ENCODE measurements at places on chromosomes 5 and 9.

DNA sequence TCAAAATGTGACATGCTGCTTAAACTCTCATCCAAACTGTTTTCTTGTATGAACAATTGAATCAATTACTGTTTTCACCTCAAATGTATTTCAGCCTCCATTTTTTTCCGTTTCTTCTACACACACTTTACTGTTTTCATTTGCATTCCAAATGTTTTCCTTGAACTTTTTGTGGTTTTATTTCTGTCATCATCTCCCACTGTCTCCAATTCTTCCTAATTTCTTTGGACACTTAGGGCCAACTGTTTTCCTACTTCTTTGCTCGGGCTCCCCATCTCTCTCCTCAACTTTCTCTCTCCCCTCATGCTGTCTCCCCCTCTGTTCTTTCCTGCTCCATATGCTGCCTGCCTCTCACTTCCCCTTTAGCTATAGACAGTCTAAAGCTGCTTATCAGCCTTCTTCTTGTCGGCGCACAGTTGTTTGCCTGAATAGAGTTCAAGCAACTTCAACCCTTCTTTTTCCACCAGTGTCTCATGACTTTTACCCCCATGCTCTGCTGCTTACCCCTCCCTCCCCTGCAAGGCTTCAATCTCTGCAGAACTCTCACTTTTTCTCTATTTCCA, 443.4 kb downstream of the DTWD2 start:
- no peaks in the 10 kb centered on the region for H3K27me3 ChIP-seq
- no peak overlapping the region for H3K27ac ChIP-seq
- no peak overlapping the region for H3K4me3 ChIP-seq
- no peak for DNase-seq
- no peaks in the 10 kb centered on the region for H3K4me1 ChIP-seq

DNA sequence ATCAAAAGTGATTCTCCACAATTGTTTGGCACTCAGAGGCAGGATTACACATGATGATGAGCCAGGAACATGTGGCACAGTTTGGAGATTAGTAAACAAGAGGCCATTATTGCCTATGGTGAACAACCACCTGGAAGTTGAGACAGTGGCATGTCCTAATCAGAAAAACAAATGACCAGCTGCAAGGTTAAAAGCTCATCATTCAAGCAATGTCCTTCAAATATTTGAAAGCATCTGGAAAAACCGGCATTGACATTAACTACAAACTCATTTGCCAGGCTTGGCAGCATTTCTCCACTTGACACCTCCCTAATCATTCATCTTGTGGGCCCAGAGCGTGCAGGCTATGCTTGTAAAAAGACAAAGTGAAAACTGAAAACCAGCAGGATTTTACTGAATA, 80.6 kb upstream of the MEGF10 start:
- H3K36me3 ChIP-seq: no peaks in the 10 kb centered on the region
- DNase-seq: no peak
- no peak overlapping the region for H3K4me3 ChIP-seq
- H3K4me1 ChIP-seq: no peaks in the 10 kb centered on the region
- H3K27ac ChIP-seq: no peak overlapping the region
- H3K27me3 ChIP-seq: no peaks in the 10 kb centered on the region

GRCh38 chr5:73201547-73202513, 28.8 kb downstream of the TMEM174 start:
- peaks cover 5% of the 10 kb centered on the region for H3K27me3 ChIP-seq
- no peaks in the 10 kb centered on the region for H3K4me1 ChIP-seq
- H3K36me3 ChIP-seq: no peaks in the 10 kb centered on the region
- H3K4me3 ChIP-seq: no peak overlapping the region
- DNase-seq: peak; percentile 91

DNA sequence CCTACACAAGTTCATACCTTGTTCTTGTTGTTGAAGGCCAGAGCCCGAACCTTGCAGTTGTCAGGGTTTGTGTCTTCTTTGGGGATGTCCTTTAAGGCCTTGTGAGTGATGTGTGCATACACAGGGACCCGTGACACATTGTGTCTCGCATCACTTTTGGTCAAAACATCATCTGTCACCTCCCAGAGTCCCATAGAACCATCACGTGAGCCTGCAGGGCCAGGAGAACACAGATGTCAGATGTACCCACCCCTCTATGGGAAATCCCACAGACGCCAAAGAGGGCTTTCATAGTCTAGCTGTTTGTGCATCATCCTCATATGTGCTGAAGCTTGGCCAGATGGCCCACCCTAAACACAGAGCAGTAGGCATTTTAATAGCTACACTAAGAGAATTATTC, 28.2 kb downstream of the DCAF12 start:
- H3K27me3 ChIP-seq: no peaks in the 10 kb centered on the region
- no peak for DNase-seq
- no peak overlapping the region for H3K27ac ChIP-seq
- H3K4me1 ChIP-seq: no peaks in the 10 kb centered on the region
- H3K36me3 ChIP-seq: peaks cover 45% of the 10 kb centered on the region
- H3K4me3 ChIP-seq: no peak overlapping the region

DNA sequence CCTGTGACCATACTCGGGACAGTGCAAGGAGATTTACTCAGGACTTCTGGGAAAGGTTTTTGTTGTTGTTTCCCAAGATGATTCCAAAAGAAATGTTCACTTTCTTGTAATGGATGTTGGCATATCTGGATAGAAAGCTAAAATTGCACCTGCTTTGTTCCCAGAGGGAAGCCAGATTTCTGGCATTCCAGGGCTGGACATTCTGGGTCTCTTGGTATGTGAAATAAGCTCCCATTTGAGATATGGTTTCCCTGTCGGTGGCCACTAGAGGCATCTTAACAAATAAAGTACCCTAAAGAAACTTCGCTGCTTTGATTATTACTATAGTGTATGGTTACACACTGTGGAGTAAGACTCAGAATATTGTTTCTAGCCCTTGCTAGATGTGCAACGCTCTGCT, 737.3 kb downstream of the BRINP1 start:
- H3K36me3 ChIP-seq: no peaks in the 10 kb centered on the region
- no peak for DNase-seq
- no peak overlapping the region for H3K27ac ChIP-seq
- H3K4me1 ChIP-seq: no peaks in the 10 kb centered on the region

DNA sequence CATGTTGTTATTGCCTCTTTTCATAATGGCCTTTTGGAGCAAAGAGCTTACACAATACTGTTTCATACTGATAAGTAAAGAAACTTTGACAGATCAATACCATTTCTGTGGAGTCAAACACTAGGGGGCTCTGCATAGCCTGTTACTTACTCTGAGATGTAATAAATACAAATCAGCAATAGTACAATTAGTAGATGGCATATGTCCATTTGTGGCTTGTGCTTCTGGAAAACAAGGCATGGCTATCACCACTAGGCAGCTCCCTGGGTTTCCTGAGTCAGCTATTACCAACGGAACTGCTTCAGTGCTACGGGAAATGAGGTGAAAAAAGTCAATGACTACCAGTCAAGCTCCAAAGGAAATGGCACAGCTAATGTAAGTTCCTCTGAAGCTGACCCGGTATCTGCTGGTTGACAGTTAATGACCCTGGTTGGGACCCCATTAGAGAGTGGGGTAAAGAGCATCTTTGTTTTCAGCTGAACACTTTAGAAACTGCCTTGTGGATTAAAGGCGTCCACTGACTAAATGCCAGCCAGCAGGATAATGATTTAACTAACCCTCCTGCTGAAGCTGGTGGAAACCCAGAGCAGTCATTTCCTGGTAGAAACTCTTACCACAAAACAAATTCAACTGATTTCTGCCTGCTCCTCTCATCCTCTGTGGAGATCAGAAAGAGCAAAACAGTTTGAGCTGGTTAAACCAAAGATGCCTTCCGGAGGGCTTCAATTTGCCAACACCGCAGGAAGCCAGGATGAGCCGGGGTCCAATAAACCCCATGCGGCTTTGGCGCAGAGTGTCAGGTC, 69.0 kb upstream of the FAM169A start:
- H3K4me1 ChIP-seq: peaks cover 6% of the 10 kb centered on the region
- H3K4me3 ChIP-seq: no peak overlapping the region
- DNase-seq: no peak
- no peaks in the 10 kb centered on the region for H3K36me3 ChIP-seq
- H3K27me3 ChIP-seq: no peaks in the 10 kb centered on the region
- no peak overlapping the region for H3K27ac ChIP-seq

- H3K27ac ChIP-seq: no peak overlapping the region
- H3K4me3 ChIP-seq: no peak overlapping the region
- H3K36me3 ChIP-seq: no peaks in the 10 kb centered on the region
Measured at GRCh38 chr5:53180991-53181390, 71.4 kb upstream of the MOCS2 start.

DNA sequence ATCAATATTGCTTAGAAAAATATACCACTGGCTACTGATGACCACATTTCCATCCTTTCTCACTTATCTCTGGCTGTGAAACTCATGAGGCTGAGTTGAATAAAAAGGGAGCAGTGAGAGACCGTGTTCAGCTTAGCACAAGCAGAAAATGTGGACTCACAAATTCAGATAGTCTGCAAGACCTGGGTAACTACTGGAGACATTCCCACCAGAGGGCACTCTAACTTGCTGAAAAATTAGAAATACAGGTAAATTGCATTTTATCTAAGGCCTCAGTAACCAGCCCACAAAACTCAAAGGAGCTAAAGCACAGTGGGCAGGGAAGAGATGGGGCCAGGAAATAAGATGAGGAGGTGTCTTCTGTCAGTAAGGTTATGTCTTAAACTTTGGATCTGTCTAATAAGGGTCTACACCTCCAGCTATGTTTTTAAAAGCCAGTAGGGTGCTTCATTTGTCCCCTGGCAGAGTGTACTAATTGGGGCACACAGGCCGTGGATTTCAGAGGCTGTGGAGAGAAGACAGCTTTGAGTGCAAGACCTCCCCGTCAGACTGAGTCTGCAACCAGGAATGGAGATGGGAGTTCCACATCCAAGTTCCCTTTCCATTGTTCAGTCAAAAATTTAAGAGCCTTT, 8.7 kb upstream of the NDUFB6 start:
- H3K36me3 ChIP-seq: no peaks in the 10 kb centered on the region
- no peak for DNase-seq
- H3K27me3 ChIP-seq: no peaks in the 10 kb centered on the region
- no peak overlapping the region for H3K27ac ChIP-seq
- no peak overlapping the region for H3K4me3 ChIP-seq

- no peak for DNase-seq
- peaks cover 16% of the 10 kb centered on the region for H3K4me1 ChIP-seq
- no peaks in the 10 kb centered on the region for H3K36me3 ChIP-seq
- H3K4me3 ChIP-seq: no peak overlapping the region
Measured at GRCh38 chr9:27338527-27338903, 41.6 kb upstream of the EQTN start.

DNA sequence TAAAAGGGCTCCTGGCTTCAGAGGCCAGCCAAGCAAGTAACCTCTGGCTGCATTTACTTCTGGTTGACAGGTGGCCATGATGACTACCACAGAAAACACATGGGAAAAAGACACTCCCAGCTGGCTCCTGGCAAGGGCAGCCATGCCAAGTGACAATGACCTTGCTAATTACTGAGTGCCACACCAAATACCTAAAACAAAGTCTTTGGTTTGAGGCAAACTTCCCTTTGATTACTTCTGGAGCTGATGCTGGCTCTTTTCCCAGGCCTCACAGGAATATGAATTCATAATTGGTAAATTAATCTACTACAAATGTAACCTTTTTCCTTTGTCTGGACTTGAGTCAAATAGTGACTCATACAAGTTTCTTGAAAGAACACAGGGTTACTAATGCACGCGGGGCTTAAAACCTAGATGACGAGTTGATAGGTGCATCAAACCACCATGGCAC, 61.0 kb downstream of the LPAR1 start:
- no peak overlapping the region for H3K27ac ChIP-seq
- H3K4me3 ChIP-seq: no peak overlapping the region
- no peaks in the 10 kb centered on the region for H3K4me1 ChIP-seq
- no peaks in the 10 kb centered on the region for H3K27me3 ChIP-seq
- DNase-seq: no peak
- H3K36me3 ChIP-seq: no peaks in the 10 kb centered on the region

Measured in H1 (cell line).